Stimulated activated CD4-positive, alpha-beta T cell treated with anti-CD3 and anti-CD28 coated beads, Interleukin-12 subunit alpha, Interleukin-12 subunit beta, amount 100 ng/mL, for 24 hours (primary cell): ENCODE measurements at places on chromosomes 16 and 17.

DNA sequence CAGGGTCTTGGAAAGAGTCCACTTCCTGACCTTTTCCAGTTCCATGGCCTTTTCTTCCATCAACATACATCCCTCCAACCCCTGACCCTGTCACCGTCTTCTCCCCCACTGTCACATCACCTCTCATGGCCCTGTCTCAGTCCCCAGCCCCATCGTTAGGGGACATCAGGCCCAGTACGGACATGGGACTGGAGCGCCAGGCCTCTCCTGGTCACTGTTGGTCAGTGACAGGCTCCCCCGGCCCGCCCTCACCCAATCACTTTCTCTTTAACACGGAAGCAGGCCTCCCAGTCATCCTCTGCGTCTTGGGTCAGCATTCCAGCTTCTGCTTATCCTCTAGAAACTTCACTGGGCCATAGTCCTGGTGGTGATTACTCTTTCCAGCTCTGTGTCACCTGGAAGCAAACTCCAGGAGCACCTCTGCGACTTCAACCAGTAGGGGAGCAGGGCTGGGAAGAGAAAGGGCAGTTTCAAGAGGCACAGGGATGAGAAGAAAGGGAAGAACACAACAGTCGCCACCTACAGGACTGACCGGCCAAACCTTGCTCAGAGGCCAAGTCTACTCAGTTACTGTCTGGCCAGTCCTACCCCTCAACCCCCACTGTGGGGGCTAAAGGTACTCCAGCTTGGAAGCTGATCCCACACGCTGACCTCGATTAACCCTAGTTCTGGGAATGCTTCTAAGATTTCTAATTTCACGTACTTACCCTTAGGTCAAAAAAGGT lies 15.9 kb upstream of the ICAM2 start:
- no peak for DNase-seq

GRCh38 chr17:80892019-80892855 lies 99.4 kb upstream of the CHMP6 start:
- peak; percentile 94 for DNase-seq

DNA sequence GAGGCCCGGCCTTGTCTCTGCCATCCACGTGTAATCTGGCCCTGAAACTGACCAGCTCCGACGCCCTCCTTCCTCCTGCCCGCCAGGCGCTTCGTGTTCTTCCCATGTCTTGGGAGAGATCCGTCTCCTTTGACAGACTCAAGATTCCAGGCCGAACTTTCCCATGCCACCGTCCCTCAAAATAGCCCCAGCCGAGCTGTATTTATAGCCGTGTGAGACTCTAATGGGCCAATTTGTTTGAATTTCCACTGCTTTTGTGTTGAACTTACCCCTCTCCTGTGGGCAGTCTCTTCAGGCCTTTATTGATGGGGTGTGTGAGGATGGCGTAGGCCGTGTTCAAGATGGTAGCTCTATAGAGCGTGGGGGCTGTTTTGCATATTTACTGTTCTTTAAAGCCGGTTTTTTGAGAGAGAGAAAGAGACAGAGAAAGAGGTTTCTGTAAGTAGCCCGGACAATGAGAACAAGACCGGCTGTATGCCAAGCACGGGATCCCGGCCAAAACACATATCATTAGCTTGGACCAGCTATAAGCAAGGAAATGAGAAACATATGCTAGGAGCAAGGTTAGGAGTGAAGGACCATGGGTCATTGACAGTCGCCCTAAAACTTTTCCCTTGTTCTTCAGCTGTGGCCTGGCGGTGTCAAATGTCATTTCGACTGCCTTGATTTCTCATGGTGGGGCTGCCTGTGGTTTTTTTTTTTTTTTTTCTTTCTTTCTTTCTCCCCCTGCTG lies 124.5 kb upstream of the ZFHX3 start:
- no peak for DNase-seq

- DNase-seq = no peak
Measured at GRCh38 chr17:6437466-6437865, 2.5 kb upstream of the AIPL1 start.

DNA sequence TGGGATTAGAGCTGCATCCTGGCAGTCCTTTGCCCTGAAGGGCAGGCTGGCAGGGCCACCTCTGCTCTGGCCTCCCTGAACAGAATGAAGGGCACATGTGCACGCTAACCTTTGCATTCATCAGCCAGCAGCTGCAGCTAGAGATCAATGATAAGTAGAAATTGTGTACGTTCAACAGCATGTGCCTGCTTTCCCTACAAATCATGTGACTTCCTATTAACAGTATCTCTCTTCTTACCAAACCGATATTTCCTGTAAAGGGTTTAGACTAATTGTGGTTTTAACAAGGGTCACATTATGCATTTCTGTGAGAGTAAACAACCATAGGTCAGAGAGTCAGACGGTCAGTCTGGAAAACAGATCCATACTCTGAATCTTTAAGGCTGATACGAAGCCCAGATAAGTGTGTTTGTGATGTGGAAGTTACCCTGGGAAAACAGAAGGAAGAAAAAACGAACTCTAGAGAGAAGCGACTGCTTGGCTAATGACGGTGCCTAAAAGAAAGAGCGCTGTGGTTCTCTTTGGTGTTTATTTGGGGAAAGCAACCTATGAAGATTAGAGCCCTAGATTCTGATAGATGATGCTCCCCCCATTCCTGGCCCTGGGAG lies 219.4 kb downstream of the MAF start:
- no peak for DNase-seq

GRCh38 chr16:22065252-22065651 lies 27.1 kb upstream of the VWA3A start:
- no peak for DNase-seq

- peak; percentile 61 for DNase-seq
Measured at GRCh38 chr17:20226814-20227482, 217.8 kb downstream of the SPECC1 start.

GRCh38 chr17:30234964-30235363 lies 533 bp downstream of the SLC6A4 start:
- DNase-seq = no peak

DNA sequence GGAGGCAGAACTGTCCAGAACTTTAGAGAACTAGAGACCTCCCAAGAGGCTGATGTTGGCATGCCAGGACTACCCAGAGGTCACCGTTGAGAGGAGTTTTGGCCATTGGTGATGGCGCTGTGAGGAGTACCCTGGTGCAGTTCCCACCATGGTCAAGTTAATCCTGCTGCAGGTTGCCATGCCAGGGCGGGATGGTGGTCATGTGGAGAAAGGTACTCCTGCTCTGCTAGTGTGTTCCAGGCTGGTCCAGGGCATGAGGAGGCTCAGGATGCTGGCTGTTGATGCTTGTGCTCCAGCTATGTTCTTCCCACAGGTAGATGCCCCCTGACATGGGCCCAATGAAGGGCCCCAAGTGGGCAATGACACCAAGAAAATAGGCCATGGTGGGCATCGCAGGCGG lies 4.1 kb upstream of the PHF12 start:
- DNase-seq = no peak

- DNase-seq = peak; percentile 10
Measured at GRCh38 chr17:36592316-36592715, 637 bp downstream of the DHRS11 start.

GRCh38 chr17:559551-560431 lies 154.8 kb downstream of the VPS53 start:
- DNase-seq = no peak

GRCh38 chr16:85172455-85173145 lies 60.3 kb upstream of the CIBAR2 start:
- no peak for DNase-seq

- DNase-seq = no peak
Measured at GRCh38 chr16:25494292-25494691, 197.5 kb upstream of the HS3ST4 start.

DNA sequence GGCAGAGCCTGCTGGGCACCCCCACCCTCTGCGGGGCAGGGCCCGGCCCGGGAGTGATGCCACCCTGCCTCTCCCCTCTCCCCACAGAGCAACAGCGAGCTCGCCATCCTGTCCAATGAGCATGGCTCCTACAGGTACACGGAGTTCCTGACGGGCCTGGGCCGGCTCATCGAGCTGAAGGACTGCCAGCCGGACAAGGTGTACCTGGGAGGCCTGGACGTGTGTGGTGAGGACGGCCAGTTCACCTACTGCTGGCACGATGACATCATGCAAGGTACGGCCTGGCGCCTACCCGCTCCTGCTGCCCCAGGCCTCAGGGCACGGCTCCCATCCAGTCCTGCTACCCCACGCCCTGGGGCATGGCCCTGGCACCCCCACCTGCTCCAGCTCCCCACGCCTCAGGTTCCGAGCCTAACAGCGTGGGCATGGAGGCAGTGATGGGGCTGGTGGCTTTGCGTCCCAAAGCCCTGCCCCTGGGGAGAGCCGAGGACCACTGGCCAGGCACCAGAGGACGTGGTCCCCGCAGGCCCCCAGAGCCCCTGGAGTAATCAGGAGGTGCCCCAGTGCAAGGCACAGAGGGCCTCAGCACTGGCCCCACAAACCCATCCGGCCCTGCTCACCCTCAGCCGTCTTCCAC lies 38.4 kb downstream of the TSC2 start:
- no peak for DNase-seq

DNA sequence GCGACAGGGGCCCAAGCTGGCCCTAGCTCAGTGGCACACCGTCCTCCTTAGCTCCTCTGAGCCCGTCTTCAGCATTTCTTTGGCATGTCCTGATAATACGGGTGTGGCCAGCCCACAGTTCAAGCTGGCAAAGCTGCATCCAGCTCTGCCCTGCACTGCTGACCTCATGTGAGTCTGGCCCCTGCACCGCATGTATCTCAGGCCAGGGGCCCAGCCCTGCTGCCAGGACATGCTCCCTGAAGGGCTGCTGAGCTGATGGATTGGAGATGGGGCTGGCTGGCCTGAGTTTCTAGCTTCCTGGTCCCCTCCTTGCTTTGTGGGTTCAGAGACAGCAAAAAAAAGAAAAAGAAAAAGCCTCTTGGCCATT lies 2.4 kb downstream of the DOC2B start:
- DNase-seq = no peak

DNA sequence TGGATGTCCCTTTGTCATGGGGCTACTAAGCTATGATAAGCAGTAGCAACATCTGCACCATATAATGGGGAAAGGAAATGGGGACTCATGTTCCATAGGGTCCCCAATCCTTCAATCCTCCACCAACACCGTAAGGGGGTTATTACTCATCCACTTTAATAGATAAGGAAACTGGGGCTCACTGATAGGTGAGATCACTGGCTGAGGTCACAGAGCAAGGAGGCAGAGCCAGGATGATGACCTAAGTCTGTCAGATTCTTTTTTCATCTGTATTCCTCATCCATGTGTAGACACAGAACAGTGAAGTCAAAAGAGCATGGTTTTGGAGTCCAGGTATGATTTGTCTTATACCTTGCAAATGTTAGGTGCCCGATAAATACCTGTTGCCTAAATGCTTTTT lies 10.5 kb upstream of the ADAMTS18 start:
- no peak for DNase-seq

GRCh38 chr17:70053241-70054234 lies 21.5 kb upstream of the KCNJ16 start:
- no peak for DNase-seq

DNA sequence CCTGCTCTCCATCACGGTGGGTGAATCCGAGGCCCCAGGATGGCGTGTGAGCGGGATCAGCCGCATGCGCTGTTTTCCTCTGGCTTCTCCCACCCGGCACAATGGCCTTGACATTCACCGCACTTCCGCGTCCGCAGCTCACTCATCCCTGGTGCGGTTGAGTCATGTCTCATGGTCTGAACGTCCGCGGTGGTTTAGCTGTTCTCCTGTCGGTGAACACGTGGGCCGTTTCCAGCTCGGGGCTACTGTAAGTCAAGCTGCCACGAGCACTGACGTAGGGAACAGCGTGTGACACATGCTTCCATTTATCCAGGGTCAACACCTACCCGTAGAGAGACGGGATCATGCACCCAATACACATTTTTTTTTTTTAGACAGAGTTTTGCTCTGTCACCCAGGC lies 15.3 kb upstream of the CACNA1H start:
- no peak for DNase-seq

GRCh38 chr16:64434526-64435069 lies 687.3 kb downstream of the CDH11 start:
- DNase-seq = no peak

GRCh38 chr17:60332574-60332973 lies 59.4 kb downstream of the USP32 start:
- no peak for DNase-seq

DNA sequence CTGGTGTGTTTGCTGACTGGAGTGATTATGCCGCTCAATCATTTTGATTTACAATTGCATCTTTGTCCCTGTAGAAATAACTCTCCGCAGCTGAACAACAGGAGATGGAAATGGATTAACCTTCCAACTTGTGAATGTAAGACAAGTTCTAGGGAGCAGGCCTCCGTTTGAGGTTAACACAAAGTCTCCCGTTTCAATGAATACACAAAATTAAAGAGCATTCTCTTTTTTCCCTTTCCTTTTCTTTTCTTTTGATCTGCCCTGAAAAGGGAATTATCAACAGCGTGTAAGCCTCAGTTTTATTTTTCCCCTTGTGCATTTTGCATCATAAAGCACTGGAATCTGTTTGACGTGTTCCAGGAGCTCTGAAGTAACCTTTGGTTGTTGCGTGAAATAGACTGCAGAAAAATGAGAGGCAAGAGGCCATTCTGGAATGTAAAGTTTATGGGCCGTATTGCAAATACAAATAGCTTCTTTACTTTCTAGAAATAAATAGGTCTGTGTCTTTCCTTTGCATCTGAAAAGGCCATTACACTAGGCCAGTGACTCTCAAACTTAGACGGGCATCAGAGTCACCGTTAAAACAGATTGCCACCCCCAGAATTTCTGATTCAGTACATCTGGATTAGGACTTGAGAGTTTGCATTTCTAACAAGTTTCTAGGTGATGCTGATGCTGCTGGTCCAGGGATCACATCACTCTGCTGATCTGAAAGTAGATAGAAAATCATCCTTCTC lies 164.7 kb downstream of the ZNF18 start:
- DNase-seq = no peak

DNA sequence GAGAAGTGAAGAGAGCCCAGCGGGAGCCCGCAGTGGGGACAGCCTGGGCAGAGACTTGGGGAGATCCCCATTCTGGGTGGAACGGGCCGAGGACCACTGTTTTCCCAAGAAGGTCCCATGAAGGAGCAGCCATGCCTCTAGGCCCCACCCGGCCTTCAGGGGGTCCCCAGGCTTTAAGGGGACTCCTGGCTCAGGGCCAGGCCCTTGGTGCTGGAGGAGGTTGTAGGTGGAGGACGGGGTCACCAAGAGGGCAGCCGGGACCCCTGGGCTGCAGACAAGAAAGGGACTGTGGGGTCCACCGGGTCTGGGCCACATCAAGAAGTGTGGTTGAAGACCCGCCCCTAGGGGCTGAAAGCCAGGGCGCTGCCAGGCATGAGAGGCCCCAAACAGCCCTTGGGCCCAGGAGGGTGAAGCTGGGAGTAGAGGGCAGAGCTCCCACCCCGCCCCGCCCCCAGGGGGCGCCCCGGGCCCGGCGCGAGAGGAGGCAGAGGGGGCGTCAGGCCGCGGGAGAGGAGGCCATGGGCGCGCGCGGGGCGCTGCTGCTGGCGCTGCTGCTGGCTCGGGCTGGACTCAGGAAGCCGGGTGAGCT lies at the start of gene PRSS21:
PRSS21 (plus strand) TSS at position 487 of the 589 bp plus-strand sequence; CDS start at position 519, 32 bp downstream.
- DNase-seq = no peak

DNA sequence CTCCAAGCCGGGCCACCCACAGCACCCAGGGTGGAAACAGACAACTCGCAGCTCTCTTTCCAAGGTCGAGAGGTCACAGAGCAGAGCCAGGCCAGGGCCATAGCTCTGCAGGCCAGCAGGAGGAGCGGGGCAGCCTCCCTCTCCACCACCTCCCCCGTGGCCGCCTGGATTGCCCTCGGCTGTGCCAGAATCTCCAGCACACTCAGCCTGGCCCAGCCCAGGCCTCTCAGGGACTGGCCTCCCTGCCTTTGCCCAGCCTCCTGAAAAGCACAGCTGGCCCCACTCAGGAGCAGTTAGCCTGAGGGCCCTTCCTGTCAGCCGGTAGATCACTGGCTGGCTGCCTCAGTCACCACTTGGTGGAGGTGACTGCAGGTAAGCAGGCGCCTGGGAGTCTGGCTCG lies 85.8 kb upstream of the SEC14L1 start:
- DNase-seq = no peak
